Heart left ventricle (tissue), 16 donors: ENCODE measurements at places on chromosomes 1 and 21. TPM values are rescaled to one million over a fixed set of nuclear protein-coding genes. Genes with fewer than 3 reads are reported as not detected.

TNFRSF8 gene
- total RNA-seq = 0.67 TPM

CD101 gene
- 2.0 TPM for total RNA-seq

NID1 gene
- total RNA-seq = 157 TPM

NMNAT2 gene
- 1.9 TPM for total RNA-seq

CYP2J2 gene
- total RNA-seq = 98.7 TPM

KCNQ4 gene
- 4.4 TPM for total RNA-seq

FAM229A gene
- total RNA-seq = 2.1 TPM

DNA sequence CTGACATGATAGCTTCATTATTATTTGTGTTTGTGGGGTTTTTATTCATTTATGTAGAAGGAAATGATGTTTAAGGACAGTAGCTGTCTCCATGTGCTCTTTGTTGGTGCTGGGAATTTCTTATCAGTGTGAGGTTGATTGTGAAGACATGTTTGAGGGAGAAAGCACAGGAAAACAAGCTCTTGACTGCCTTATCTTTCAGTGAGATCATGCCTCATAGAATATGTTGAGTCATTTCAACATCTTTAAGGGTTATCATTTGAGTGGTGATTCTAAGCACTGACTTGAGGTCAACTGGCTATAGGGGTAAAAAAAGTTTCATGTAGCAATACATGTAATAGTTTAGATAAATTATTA is 405.1 kb upstream of the ADAMTS5 start:
- no peaks in the 10 kb centered on the region for H3K36me3 ChIP-seq
- no peaks in the 10 kb centered on the region for H3K27me3 ChIP-seq
- no peak overlapping the region for H3K27ac ChIP-seq
- H3K4me1 ChIP-seq = peaks cover 29% of the 10 kb centered on the region

GRCh38 chr1:89279011-89279466 is 6.4 kb upstream of the GBP5 start:
- H3K4me3 ChIP-seq = no peak overlapping the region
- DNase-seq = no peak
- no peak overlapping the region for H3K27ac ChIP-seq
- no peaks in the 10 kb centered on the region for H3K36me3 ChIP-seq

DNA sequence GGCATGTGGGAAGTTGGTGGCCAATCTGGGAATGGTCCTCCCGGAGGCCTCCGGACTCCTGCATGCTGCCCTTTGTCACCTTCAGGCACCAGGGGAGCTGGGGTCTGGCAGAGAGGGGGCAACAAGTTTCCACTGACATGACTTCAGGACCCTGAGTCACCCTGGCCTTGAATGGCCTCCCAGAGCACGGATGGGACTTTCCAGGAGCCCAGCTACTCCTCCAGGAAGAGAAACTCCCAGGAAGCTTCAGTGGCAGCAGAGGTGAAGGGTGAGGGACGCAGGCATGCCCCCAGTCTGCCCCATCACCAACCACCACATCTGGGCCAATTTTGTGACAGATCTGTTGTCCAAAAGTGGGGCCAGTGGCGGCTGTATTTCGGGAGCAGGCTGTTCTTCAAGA is 55.9 kb upstream of the WASF2 start:
- DNase-seq = no peak
- H3K27me3 ChIP-seq = no peaks in the 10 kb centered on the region

GRCh38 chr1:243595527-243596210 is 254.4 kb downstream of the AKT3 start:
- DNase-seq = no peak
- no peaks in the 10 kb centered on the region for H3K27me3 ChIP-seq
- no peak overlapping the region for H3K4me3 ChIP-seq
- no peaks in the 10 kb centered on the region for H3K4me1 ChIP-seq

GRCh38 chr1:168416220-168416619 is 127.6 kb downstream of the XCL2 start:
- no peaks in the 10 kb centered on the region for H3K36me3 ChIP-seq
- no peaks in the 10 kb centered on the region for H3K4me1 ChIP-seq
- no peak for DNase-seq
- no peaks in the 10 kb centered on the region for H3K27me3 ChIP-seq

DNA sequence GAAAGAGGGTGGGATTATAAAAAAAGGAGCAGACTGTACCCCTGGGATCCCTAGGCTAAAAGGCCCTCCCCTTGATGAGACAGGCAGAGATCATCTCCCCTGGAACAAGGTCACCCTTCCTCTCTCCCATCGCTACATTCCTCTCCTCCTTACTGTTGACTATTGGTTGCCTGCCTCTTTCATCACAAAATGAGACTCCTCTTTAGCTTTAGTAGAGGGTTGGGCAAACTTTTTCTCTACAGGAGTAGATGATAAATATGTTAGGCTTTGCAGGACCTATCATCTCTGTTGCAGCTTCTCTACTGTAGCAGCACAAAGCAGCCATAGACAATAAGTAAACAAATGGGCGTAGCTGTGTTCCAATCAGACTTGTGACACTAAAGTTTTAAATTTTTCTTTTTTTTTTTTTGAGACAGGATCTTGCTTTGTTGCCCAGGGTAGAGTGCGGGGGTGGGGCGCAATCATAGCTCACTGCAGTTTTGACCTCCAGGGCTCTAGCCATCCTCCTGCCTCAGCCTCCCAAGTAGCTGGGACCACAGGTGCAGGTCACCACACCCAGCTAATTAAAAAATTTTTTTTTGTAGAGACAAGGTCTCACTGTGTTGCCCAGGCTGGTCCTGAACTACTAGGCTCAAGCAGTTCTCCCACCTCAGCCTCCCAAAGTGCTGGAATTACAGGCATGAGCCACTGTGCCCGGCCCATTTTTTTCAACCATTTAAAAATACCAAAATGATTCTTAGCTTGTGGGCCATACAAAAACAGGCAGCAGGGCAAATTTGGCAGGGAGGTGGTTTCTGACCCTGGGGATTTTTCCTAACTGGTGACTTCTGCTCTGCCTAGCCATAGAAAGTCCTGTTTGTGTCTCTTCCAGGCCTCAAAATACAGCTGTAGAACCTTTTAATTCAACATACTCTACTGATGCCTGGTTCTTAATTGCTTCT is 15.1 kb downstream of the MCL1 start:
- peaks cover 92% of the 10 kb centered on the region for H3K4me1 ChIP-seq
- DNase-seq = no peak
- no peaks in the 10 kb centered on the region for H3K36me3 ChIP-seq

GRCh38 chr1:50279622-50280330 is 143.5 kb downstream of the DMRTA2 start:
- DNase-seq = no peak
- H3K27ac ChIP-seq = no peak overlapping the region
- no peak overlapping the region for H3K4me3 ChIP-seq

DNA sequence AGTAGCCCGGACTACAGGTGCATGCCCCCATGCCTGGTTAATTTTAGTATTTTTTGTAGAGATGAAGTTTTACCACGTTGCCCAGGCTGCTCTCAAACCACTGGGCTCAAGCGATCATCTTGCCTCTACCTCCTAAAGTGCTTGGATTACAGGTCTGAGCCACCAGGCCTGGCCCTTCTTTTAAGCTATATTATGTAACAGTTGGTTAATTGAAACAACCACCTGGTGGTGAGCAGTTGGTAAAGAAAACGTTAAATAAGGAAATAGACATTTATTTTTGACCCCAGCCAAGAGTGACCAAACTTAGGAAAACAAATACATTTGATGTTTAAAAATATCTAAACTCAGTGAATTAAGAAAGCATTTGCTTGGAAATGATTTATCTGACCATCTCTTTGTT is 12.1 kb upstream of the PDC start:
- H3K36me3 ChIP-seq = no peaks in the 10 kb centered on the region
- H3K27me3 ChIP-seq = no peaks in the 10 kb centered on the region
- no peak overlapping the region for H3K4me3 ChIP-seq
- no peak overlapping the region for H3K27ac ChIP-seq
